Vagina (tissue), 2 donors: ENCODE measurements at places on chromosomes 1 and 21.

DNA sequence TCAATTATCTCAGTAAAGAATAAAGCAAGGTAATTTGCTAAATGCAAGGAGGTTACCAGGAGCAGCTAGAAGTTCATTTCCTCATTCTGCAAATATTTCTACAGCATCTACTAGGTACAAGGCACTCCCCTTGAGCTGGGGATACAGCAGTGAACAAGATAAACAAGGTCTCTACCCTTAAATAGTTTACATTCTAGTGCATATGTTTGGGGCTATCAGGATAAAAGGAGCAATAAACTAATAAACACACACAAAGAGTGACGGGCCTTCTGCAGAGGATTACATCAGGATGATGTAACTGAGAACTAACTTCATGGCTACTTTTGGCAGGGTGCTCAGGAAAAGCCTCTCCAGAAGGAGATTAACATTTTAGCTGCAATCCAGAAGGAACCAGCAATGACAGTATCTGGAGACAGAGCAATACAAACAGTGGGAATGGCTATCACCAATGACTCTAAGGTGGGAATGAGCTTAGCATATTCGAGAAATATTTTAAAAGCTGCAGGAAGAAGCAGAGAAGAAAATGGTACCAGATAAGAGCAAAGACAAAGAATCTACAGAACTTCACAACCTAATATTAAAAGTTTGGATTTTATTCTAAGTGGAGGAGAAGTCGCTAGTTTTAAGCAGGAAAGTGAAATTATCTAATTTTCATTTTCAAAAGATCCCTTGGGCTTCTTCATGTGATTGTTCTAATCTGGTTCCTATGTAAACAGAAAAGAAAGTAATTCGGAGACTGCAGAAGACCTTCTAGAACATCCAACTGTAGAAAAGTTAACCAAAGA lies 25.8 kb downstream of the TP53BP2 start:
- no peak for DNase-seq

- DNase-seq, result no peak
Measured at GRCh38 chr1:248613742-248614141, 16.2 kb upstream of the OR2T10 start.

DNA sequence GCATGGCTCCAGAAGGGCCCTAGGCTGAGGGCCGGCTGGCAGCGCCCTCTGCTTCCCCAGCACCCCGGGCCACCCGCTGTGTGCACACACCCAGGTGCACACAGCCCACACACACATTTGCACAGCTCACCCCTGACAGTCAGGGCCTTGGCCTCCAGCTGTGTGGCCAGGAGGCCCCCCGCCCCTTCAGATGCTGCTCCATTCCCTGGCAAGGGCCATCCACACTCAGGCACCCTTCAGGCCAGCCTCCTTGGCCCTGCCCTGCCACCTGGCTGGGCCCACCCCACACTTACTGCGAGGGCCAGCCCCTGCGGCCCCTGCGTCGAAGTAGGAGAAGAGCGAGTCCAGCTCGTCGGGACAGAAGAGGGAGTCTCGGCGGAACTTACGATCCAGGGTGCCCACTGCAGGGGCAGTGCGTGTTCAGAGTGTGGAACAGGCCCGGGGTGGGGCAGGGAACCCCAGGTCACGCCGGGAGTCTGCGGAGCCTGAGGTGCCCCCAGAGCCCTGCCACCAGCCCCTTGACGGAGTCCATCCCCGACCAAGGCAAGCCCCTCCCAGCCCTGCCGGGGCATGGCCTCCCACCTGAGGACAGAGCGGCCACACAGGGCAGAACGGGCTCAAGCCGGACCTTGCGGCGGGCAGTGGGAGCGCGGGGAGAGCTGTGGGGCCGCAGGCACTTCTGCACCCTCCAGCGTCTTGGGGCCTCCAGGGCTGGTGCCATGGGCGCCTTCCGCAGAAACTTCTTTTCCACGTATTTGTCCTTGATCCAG lies 12.4 kb downstream of the ACAP3 start:
- DNase-seq, result no peak

- peak; percentile 74 for DNase-seq
Measured at GRCh38 chr1:58465825-58466629, 80.5 kb downstream of the OMA1 start.

DNA sequence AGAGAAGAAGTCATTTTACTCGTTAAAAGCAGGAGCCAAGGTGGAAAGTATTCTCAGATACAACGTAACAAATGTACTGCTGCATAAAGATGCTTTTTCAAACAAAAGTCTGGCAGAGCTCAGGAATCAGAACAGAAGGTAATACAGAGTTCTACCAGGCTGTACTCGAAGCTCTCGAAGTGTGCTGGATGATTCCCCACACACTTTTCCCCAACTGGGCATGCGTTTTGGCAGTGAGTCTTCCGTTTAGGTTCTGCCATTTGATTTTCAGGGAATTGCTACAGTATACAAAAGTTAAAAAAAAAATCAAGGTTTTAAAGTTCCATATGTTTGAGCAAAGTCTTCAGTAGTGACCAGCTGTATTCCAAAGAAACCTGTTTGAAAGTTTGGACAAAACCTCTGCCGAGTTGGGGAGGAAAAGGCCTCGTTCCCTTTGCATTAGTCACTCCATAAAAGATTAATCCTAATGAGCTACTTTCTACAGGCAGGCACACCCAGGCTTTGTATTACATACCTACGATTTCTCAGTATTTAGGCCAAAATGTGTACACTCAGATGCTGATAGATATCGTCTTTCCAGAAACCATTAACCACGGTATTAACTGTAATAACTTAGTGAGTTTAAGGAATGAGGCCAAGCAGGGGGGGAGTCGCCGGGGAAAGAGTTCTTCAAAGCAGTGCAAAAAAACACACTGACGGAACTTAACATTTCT lies 477.1 kb downstream of the LMO4 start:
- DNase-seq, result no peak

DNA sequence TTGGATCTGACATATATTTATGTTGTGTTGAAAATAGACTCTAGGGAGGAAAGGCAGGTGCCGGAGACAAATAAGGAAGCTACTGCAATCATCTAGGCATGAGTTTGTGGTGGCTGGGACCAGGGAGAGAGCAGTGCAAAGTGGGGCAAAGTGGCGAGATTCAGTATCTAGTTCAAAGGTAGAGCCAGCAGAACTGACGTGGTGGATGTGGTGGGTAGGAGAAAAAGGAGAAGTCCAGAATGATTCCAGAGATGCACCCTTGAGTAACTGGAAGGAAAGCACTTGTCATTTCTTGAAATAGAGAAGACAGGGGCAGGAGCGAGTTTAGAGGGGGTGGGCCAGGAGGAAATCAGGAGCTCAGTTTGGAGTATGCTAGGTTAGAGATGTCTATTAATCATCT lies 275.2 kb downstream of the KAZN start:
- DNase-seq, result no peak

DNA sequence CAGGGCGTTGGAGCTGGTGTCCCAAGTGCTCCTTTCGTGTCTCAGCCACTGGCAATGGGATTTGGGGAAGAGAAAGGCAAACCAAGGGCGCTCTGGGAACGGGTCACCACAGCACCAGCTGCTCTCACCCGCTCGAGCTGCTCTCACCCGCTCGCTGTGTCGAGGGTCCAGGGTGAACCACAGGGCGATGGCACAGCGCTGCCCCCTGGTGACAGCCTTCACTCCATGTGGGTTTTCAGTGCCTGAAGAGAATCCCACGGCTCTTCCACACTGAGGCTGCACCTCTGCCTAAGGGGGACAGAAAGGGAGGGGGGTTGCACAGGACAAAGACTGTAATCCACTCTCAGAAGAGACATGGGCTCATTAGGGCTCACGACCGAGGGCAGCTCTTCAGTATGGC lies 7.1 kb upstream of the CLDN19 start:
- DNase-seq, result no peak

GRCh38 chr1:109267743-109268300 lies 15.1 kb downstream of the PSRC1 start:
- no peak for DNase-seq

GRCh38 chr1:80436851-80437250 lies 1363.9 kb upstream of the ADGRL2 start:
- DNase-seq, result no peak

DNA sequence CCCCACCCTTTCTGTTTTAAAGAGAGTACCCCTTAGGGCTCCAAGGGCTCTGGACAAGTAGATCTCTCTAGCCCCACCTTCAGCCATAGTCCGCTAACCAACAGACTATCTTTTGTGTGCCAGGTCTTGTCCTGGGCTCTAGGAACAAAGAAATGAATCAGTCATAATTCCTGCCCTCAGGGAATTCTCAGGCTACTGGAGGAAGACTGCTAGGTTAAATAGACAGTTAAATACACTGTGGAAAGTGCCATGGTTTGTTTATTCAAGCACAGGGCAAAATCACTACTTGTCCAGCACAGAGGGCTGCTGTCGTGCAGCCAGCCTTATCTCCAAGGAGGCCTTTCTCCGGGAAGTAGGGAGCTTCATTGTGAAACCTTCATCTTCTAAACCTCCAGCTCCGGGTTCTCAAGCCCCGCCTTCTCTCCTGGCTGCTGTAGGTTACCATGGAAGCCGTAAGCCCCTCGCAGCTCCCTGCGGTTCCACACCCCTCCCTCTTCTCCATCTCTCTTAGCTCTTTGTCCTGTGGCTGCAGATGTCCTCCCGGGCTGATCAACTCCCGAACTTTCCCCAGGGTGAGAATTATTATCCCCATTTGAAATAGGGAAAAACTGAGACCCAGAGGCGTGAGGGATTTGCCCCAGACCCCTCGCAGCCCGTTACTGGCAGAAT lies 29.8 kb downstream of the SHISAL2A start:
- no peak for DNase-seq

DNA sequence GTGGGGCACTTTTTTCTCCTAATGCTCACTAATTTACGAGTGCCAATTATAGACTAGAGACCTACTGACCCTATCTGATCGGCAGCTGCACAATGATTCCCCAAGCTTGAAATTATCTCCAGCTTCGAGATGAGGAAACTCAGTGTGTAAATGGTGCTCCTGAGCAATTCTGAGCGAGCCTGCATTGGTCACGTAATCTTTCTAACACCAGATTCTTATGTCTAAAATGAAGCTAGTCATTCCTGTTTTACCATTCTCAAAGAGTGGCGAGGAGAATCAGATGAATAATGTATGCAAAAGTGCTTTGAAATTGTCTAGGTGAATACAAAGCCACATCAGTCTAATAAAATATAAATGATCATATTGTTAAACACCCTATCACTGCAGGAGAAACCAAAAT lies 318.1 kb upstream of the FAM78B start:
- DNase-seq, result no peak
